ENCODE measurements at places on chromosomes 3 and 15. TPM values are rescaled to one million over a fixed set of nuclear protein-coding genes. Genes with fewer than 3 reads are reported as not detected.

DNA sequence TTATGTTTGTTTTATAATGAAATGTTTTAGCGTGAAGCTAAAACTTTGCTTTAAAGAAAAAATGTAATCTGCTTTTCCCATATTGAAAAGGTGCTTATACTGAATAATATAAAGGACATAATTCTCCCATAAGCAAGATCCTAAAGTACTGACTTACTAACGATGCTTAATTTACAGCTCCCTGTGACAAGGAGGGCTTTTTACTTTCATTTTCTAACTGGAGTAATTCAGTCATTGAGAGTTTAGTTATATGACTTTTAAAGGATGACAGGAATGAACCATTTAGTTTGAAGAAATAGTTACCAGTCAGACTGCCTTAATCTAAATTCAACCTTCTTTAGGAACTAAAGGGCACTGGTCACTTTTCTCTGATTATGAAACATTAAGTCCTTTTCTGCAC, 19.3 kb upstream of the ZPLD1 start:
- no peak for DNase-seq

The GOLGA8M gene
- polyA plus RNA-seq, result 1.7 TPM

DNA sequence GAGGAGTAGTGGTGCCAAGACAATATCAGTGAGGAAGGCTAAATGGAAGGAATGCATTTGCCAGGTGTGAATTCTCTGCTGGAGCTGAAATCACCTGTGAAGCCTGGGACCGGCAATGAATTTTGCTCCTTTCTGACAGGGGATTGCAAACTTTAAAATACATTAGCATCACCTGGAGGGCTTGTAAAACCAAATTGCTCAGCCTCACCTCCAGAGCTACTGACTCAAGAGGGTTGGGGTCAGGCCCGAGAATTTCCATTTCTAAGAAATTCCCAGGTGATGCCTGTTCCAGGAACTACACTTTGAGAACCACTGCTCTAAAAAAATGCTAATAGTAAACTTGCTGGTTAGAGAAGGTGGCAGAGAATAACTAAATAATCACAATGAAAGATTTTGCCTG, 445.6 kb upstream of the RBMS3 start:
- no peak for DNase-seq

GRCh38 chr15:77783636-77784035, 150.9 kb upstream of the LINGO1 start:
- DNase-seq, result no peak

DNA sequence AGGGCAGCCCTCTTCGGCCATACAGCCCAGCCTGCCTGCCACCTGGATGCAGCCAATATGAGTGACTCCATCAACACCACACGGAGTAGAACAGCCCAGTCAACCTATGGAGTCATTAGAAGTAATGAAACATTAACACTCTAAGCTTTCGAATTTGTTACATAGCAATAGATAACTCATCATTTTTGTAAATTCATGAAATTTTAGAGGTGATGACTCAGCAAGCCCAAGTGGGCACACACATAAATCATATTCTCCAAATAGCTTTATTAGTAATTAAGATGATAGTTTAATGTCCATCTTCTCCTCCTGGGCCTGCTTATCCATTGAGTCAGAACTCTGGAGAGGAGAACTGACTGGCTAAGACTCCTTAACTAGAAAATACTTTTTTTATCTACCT, 335.0 kb upstream of the KCNH8 start:
- DNase-seq, result no peak

- DNase-seq, result no peak
These were observed 6.1 kb upstream of the IL12A start for GRCh38 chr3:159982442-159982974.

DNA sequence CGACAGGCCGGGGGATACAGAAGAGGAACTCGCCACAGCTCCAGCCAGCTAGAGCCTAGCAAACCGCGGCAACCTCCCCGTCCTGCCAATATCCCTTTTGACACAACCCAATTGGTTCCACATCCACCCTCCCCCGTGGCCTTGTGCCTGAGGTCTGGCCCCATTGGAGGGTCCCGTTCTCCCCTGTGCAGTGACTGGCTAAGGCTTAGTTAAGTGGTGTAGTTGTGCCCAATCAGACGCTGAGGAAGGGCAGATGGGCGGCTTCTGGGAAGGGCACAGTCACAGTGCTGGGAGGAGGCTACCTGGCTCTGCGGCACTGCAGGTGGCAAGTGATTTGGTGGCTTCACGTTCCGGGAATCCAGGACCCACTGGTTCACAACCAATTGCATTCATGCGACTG, 78.6 kb downstream of the SNRK start:
- no peak for DNase-seq
